ENCODE measurements at places on chromosomes 5 and 9. TPM values are rescaled to one million over a fixed set of nuclear protein-coding genes. Genes with fewer than 3 reads are reported as not detected.

- no peak for DNase-seq
Measured at GRCh38 chr9:134885001-134885678, 4.5 kb downstream of the FCN2 start.

- no peak for DNase-seq
Measured at GRCh38 chr5:63400079-63400478, 562.2 kb downstream of the HTR1A start.

- DNase-seq, result no peak
Measured at GRCh38 chr5:1497242-1497777, 26.4 kb downstream of the LPCAT1 start.

DNA sequence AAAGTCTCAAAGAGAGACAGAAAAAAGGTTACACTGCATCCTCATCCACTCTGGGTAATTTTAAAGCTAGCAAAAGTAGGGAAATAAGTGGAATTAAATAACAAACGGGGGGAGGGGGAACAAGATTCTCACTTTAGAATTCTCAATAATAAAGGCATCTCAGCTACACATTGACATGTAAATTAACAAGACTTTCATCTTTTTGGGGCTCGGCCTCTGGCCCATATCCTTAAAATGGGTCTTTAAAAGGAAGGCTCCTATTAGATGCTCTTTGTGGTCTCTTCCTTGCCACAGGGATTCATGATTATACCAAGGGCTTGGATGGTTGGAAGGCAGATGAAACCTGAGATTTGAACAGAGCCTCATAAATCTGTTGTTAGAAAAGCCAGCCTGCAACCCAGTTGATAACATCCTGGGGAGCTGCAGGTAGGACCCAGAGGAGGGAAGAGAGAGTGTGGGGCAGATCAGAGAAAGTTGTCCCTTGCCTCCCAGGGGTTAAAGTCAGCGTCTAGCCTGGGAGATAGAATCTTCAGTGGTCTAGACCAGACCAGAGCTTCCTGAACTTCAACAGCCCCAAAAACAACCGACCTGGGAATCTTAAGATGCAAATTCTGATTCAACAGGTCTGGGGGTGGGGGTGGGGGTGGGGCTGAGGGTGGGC is 135.9 kb downstream of the GCNT1 start:
- DNase-seq, result no peak

DNA sequence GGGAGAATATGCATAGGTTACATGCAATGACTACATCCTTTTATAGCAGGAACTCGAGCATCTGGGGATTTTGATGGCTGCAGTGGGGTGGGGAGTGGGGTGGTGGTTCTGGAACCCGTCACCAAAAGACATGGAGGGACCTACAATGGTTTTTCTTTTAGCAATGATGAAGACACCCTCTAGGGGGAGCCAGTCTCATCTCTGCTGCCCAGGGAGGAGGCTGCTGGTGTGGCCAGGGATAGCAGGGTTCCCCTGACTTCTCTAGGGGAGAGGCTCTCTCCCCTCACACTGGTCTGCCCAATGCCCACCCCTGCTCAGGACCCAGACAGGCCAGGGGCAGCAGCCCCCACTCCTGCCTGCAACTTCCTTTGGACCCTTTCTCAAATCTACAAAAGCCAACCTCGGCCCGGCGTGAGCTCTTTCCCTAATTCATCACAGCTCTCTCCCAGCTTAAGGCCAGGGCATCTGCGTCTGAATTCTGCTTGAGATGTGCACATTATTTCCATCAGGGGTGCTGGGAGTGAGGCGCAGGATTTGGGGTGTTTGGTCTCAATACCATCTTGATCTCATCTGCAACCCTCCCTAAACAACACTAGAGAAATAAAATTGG is 73.6 kb upstream of the RETREG1 start:
- peak; percentile 51 for DNase-seq

GRCh38 chr9:99181621-99182020 is 40.1 kb downstream of the ALG2 start:
- DNase-seq, result no peak

DNA sequence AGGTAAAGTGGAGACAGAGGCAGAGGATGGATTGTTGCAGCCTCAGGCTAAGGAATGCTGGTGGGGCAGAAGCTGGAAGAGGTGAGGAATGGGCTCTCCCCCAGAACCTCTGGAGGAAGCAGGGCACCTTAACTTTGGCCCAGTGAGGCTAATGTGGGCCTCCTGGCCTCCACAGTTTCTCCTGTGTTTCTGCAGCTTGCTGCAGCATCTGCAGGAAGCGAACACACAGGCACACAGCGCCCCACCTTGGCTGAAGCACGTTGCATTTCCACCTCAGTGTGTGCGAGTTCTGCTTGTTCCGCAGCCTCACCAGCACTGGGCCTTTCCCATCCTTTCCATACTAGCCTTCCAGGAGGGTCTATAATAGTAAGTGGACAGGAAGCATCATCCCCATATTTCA is 27.2 kb upstream of the ASS1 start:
- DNase-seq, result no peak

DNA sequence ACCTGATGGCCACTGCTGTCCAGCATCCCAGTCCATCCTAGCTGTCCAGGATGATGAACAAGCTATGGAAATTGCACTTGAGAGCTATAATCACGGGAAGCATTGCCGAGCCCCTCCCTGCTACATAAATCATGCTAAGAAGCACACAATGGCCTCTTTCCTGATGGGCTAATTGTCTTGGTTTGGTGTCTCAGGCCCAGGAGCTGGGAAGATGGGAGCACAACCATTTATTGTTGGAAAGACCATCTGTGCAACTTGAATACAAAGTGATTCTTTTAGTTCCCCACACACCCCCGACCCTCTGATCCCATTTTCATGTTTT is 80.4 kb downstream of the RGS3 start:
- no peak for DNase-seq

- no peak for DNase-seq
Measured at GRCh38 chr5:73780302-73781080, 154.5 kb downstream of the ARHGEF28 start.

GRCh38 chr5:3100921-3101551 is 349.6 kb upstream of the IRX2 start:
- no peak for DNase-seq

- DNase-seq, result peak; percentile 22
Measured at GRCh38 chr9:12604164-12604821, 88.9 kb upstream of the TYRP1 start.

DNA sequence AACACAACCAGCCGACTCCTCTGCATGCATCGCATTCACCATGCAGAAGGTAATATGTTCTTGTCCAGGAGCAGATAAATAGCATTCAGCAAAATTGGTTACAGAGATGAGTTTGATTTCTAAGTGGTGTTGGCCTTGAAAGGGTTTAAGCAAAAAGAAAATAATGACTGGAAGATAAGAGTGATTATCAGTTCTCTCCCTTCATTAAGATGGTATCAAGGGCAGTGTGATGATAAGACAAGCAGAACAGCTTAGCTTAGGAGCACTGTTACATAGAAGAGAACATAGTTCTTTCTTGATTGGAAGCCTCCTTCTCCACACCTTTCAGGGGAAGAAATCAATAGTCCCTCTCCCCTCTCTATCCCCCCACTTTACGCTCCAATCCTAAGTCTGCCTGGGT is 121.5 kb downstream of the GALNT10 start:
- DNase-seq, result no peak

DNA sequence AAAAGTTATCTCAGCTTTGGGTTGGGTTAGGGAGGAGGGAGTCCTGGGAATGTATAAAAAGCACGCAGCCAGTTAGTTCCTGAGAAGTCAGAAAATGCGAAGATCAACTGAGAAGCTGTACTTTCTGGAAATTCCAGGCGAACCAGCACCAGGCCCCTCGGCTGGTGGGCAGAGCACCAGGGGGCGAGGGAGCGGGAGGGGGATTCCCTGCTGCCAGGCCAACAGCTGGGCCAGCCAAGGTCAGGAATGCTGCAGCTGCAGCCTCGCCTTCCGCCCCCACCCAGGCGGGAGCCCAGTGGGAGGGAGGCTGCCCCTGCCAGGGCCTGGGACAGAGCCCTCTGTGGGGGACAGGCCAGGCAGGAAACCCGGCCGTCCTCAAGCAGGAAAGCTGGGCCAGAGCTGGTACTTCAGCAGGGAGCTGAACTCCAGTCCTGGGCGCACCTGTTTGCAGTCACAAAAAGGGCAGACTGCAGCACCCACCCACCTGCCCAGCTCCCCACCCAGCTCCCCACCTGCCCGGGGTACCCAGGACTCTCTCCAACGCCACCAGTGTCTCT is 35.5 kb downstream of the VAV2 start:
- DNase-seq, result peak; percentile 73

- no peak for DNase-seq
Measured at GRCh38 chr5:53542926-53543325, 17.5 kb upstream of the NDUFS4 start.

DNA sequence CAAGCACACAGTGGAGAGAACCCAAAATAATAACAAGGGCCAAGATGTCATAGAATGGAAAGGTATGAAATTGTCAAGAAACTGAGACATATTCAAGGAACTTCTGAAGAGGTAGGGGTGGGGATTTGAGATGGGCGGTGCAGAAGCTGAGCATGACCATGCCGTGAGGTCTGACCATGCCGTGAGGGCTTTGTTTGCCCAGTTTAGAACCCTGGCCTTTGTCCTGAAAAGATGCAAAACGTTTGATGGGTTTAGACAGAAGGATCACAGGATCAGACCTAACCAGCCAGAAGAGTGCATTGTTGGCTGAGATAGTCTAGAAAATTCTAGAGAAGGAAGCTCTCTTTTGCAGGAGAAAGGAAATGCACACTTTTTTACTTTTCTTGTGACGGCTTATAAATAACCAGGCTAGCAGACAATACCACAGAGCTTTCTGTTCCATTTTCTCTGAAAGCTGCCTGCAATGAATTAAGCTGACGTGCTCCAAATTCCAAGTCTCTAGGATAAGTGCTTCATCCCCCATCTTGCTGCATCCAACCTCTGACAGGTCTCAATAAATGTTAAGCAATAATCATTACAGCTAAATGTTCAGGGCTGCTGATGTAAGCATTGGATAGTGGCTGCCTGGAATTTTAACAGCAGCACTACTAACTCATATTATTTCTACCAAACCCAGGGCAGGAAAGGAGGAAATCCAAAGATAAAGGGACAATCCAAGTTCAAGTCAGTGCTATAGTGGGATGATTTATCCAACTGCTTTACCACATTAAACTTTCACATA is 110.9 kb upstream of the IL6ST start:
- DNase-seq, result no peak

- DNase-seq, result no peak
Measured at GRCh38 chr5:62296998-62297397, 9.0 kb upstream of the KIF2A start.

DNA sequence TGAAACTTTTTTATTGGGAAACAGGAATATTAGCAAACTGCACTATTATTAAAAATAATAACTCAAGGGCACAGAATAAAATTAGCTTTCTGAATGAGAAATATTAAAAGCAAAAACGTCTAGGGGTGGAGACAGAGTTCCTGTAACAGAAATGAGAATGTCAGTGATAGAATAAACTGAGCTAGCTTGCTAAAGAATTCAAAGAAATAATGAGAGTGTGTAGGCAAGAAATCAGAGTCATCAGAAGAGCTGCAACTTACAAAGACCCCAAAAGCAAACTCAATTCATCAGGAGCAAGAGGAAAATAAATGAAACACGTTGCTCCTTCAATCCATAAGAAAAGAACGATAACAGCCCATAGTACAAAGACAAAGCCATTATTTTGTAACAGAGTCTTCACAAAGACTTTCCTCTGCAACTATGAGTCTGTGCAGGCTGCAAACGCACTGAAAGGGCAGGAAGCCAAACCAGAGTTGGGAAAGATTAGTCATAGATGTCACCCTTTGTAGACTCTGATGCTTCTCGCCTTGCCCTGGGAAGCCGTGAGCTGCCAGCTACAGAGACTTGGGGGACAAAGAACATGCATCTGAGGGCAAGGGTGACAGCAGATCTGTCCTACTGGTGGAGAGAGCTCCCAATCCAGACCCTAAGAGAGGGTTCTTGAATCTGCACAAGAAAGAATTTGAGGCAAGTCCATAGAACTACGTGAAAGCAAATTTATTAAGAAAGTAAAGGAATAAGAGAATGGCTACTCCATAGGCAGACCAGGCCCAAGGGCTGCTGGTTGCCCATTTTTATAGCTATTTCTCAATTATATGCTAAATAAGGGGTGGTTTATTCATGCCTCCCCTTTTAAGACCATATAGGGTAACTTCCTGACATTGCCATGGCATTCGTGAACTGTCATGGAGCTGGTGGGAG is 40.8 kb downstream of the SHC3 start:
- peak; percentile 90 for DNase-seq

GRCh38 chr5:149317281-149318048 is 27.8 kb upstream of the GRPEL2 start:
- peak; percentile 78 for DNase-seq

DNA sequence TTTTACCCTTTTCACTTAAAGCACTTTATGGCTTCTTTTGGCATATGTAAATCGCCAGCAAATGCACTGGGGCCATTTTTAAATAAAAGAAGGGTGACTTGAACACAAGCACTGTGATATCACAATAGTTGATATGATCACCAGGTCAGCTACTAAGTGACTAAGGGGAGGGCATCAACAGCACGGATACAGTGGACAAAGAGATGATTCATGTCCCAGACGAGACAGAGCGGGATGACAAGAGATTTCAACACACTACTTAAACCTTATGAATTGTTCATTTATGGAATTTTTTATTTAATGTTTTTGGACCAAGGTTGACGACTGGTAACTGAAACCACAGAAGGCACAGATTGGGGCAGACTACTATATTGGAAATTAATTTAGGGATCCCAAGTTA is 54.1 kb downstream of the RORB start:
- DNase-seq, result no peak

DNA sequence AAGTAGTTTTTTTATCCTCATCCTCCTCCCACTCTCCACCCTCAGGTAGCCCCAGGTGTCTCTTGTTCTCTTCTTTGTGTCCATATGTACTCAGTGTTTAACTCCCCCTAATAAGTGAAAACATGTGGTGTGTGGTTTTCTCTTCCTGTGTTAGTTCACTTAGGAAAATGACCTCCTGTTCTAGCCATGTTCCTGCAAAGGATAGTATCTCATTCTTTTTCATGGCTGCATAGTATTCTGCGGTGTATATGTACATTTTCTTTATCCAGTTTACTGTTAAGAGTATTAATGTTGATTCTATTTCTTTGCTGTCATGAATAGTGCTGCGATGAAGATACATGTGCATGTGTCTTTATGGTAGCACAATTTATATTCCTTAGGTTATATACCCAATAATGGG is 68.4 kb upstream of the RANBP3L start:
- no peak for DNase-seq

DNA sequence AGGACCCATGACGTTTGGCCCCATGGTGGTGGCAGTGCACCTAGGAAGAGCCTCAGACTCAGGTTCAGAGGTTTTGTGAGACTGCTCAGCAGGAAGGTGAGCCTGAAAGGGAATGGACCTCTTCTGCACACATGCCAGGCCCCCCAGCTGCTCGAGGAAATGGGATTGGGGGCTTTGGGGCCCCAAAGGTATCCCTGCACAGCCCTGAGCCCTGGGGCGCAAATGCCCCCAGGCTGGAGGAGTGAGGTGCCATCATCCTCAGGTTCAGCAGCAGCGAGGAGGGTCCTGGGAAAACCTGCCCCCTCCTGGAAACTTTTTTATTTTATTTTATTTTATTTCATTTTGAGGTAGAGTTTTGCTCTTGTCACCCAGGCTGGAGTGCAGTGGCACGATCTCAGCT is 171.8 kb upstream of the MVB12B start:
- no peak for DNase-seq

The ABO gene
- not detected for total RNA-seq

The RLN2 gene
- not detected for total RNA-seq

The ITGA1 gene
- 7.6 TPM for total RNA-seq

The EXOSC3 gene
- total RNA-seq, result 35.1 TPM

The CCDC183 gene
- total RNA-seq, result 3.4 TPM

Data from myocyte (in vitro differentiated cells).